ENCODE measurements at places on chromosomes 4 and X.

DNA sequence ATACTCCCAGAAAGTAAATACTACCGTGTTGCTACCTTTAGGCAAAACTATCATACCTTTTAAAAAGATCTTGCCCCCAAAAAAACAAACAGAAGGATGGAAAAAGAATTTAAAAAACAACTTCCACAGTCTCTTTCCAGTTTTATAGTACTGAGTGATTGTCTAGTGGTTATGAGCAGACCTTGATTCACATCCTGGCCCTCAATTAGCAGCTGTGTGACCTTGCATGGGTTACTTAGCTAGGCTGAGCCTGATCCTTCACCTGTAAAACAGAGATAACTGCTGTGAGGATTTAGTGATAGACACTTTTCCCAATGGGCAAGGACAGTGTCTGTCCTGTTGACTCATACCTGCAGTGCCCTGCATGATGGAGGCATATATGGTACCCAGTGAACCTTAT, 49.0 kb downstream of the SMAD1 start:
- no peak for DNase-seq

DNA sequence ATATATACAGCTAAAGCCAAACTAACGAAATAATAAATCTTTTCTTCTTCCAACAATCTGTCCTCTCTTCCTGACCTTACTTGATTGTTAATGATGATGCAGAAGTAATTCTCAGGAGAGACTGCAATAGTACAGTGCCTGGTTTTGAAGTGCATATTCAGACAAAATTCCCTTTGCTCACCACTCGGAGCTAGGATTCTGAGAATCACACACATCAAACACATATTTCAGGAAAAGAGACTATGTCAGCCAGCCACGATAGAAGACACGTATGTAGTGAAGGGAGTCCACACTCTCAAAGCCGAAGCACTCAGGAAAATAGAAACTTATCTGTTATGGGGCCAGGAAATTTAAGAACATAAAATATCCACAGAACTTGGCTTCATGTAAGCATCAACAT, 362.5 kb upstream of the FAT1 start:
- DNase-seq = no peak

DNA sequence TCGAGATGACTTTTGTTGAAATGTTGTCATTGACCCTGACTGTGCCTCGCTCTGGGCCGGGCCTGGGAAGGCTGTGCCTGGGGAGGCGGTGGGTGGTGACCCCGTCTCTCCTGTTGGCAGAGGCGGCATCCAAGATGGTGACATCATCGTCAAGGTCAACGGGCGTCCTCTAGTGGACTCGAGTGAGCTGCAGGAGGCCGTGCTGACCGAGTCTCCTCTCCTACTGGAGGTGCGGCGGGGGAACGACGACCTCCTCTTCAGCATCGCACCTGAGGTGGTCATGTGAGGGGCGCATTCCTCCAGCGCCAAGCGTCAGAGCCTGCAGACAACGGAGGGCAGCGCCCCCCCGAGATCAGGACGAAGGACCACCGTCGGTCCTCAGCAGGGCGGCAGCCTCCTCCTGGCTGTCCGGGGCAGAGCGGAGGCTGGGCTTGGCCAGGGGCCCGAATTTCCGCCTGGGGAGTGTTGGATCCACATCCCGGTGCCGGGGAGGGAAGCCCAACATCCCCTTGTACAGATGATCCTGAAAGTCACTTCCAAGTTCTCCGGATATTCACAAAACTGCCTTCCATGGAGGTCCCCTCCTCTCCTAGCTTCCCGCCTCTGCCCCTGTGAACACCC, 36.4 kb downstream of the HTRA3 start:
- DNase-seq = no peak

GRCh38 chr4:48578132-48578968, 88.3 kb downstream of the ZAR1 start:
- no peak for DNase-seq

All from stimulated activated CD4-positive, alpha-beta T cell treated with anti-CD3 and anti-CD28 coated beads, TNF-alpha, amount 100 ng/mL, for 1 hour (primary cell).